ENCODE measurements at places on chromosomes 2 and 18.

GRCh38 chr18:21057112-21057511 lies 54.5 kb downstream of the ROCK1 start:
- DNase-seq = no peak

DNA sequence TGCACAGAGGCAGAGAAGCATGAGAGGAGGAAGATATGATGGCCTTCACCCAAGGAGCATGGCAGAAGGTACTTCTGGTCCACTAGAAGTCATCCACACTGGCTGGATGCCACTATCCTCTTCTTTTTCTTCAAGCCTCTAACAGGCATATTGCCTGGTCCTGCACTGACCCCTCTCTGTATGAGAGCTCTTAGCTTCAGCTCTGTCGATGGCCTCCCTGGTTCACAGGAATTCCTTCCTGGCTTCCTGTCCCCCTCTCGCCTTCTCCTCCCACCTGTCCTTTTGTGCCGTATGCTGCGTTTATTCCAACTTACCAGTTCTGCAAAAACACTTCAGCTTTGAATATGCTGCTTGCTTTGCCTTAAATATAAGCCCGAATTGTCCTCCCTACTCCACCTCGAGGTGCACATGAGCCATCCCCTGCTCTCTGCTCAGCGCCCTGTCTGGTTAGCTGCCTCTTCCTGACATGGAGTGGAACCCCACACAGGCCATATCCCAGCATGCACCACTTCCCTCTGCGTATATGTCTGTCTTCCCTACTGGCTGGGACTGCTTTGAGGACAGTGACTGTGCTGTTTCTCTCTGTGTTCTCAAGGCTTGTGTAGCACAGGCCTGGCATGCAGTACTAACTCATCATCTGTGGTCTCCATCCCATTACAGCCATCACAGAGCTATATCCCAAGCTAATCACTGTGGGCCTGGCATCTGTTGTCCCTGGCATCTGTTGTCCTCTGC lies 474.9 kb downstream of the EIPR1 start:
- no peak for DNase-seq

DNA sequence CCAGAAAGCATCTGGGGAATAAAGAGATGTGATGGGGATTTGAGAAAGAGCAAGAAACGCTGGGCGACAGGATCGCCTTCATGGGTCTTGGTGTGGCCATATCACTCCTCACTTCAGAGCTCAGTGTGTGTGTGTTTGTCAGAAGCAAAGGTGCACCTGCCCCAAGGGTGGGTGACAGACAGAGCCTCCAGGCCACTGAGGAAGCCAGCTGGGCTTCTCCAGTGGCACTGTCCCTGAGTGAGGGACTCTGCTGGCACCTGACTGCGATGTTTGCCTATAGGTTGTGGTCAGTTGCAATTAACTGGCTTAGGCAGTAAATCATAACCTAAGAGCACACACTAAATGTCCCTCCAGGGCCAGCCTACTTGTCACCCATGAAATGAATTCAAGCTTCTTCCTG lies 23.5 kb upstream of the GNAL start:
- no peak for DNase-seq

DNA sequence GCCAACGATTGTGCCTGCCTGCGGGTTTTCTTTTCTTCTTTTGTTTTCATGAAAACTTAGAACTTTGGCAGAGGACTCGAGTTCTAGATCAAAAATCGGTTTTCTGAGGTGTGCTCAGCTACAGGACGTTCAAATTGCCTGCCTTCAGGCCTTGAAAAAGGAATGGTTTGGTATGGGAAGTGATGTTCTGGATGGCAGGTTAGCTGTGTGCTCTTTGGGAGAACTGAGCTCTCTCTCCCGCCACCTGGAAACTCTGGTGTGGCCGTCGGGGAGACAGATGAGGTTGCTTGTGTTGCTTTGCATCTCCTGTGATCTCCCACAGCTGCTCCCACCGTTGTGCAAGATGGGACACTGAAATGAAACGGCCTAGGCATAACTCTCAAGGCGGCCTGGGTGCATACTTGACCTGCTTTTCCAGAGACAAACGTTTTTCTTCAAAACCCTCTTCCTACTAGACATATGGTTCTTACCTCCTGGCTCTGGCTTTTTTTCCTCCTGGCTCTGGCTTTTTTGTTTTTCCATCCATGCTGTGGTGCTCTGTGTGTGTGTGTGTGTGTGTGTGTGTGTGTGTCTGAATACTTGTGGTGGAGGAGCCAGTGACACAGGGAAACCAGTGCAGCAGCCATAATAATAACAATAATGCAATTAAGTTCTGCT lies 2.0 kb downstream of the FMNL2 start:
- DNase-seq = peak; percentile 3

- no peak for DNase-seq
Observed at GRCh38 chr2:102264952-102265351, 46.4 kb upstream of the IL1RL1 start.

DNA sequence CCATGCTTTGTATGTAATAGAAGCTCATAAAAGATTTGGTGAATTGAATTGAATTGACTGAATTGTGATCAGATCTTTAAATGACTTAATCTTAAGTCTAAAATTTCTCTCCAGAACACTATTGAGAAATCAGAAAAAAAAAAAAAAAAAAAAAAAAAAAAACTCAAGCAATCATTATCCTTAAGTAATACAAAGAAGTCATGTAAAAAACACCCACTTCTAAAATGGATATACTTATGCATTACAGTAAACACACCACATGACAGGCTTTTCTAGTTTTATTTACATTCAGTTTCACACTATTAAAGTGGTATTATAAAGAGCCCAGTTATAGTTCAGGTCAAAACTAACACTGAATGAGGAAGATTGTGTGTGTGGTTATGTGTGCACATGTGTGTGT lies 84.9 kb upstream of the GLS start:
- DNase-seq = no peak

DNA sequence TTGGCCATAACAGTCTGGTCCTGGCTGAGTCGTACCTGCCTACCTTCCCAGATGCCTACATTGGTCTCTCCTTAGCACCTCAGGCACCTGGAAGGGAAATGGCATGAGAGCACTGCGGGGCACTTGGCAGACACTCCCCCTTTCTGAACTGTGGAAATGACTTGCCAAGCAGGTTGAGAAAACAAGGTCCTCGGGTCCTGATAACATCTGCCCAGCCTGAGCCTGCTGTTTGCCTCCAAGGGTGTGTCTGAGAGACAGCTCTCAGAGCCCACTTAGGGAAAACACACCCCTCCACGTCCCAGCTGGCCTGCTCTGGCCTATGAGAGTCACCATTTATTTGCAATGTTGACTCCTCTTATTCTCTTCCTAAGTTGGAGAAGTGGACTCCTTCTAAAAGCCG lies 10.5 kb downstream of the FAM110C start:
- DNase-seq = no peak

GRCh38 chr18:13217971-13218367 lies 591 bp upstream of the LDLRAD4 start:
- no peak for DNase-seq

DNA sequence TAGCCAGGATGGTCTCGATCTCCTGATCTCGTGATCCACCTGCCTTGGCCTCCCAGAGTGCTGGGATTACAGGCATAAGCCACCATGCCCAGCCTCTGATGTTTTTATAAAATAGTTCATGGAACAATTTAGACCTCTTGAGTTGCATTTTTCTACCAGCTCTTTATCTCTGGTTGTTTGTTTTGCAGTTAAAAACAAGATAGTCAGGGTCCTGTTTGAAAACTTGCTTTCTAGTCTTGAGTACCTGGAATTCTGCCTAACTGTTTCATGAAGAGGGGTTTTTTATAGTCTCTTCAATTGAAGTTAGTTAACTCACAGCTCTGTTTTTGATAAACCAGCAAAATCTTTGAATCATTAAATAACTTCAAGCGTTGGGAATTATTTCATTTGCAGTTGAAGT lies 244.8 kb downstream of the PARD3B start:
- DNase-seq = no peak

DNA sequence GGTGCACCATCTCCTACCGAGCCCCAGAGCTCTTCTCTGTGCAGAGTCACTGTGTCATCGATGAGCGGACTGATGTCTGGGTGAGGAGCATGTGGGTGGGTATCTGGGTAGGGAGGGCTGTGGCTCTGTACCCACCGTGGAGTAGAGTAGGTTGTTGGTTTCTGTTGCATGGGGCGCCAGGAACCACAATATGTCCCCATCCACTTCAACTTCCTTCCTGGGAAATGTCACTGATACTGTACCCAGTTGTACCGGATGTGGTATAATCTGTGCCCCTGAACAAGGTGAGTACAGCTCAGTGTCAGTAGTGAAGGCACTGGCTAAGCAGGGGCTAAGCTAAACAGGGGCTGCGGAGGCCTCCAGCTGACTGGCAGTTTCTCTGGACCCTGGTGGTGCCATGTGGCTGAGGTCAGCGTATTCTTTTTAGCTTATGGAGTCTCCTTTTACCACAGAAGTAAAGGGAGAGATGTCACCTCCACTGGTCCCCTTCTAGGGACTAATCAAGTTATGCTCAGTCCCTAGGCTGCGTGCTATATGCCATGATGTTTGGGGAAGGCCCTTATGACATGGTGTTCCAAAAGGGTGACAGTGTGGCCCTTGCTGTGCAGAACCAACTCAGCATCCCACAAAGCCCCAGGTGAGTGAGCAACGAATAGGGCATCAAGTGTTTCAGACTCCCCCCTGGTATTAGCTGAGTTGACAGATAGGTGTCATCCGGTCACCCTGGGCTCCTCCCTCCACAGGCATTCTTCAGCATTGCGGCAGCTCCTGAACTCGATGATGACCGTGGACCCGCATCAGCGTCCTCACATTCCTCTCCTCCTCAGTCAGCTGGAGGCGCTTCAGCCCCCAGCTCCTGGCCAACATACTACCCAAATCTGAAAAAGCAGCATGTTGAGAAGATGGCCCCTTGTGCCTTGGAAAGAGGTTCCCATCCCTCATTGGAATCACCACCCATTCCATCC lies 2.7 kb downstream of the STK16 start:
- no peak for DNase-seq

GRCh38 chr2:102367331-102367971 lies 11.9 kb downstream of the IL18R1 start:
- DNase-seq = no peak

GRCh38 chr18:58393295-58393694 lies 235.6 kb downstream of the ALPK2 start:
- no peak for DNase-seq

DNA sequence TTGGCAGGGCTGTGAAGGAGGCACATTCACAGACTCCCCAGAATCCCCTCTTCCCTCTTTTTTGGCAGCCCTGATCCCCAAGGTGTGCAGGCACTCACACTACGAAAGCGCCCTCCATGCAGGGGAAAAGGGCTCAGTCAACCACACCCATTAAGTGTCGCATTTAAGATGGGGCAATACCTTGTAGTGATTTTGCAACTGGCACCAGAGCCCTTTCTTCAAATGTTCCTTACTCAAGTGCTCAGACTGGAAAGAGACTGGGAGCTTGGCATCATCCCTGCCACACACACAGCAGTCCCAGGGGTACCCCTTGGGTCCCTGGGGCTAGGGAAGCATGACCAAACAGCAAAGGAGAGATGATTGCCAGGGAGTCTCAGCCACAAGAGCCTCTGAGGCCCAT lies 190.1 kb downstream of the HAUS1 start:
- no peak for DNase-seq

DNA sequence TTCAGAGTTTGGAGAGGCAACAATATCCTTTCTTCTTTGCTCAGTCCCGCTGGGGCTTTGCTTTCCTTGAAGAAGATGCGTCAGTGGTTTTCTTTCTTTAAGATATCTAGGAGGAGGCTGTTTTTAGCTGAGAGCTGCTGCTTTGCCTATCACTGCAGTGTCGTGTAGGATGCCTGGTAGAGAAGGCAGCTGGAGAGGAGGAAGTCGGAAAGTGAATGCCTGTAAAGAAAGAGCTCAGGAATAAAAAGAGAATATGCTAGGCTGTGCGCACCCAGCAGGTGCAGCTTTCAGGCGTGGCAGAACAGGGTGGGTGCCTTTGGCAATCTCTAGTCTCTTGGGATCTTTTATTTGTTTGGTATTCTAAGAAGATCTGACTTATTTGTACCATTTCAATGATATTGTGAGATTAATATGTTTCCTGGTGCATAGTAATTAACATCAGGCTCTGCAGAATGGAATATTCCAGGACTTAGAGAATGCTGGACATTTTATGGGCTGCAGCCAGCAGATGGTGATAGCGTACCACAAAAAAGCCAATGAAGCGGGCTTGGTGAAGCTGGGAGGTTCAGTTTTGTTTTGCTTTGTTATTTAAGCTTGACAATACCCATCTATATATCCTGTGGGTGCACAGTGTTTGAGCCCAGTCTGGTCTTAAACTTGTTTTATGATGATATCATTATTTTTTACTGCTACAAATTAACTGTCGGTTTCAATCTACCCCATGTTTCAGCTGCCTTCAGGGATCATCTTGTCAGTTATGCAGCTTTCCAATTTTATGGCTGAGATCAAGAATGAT lies 34.9 kb downstream of the CAVIN2 start:
- peak; percentile 33 for DNase-seq

- no peak for DNase-seq
Observed at GRCh38 chr18:78689606-78690005, 290.0 kb upstream of the SALL3 start.

DNA sequence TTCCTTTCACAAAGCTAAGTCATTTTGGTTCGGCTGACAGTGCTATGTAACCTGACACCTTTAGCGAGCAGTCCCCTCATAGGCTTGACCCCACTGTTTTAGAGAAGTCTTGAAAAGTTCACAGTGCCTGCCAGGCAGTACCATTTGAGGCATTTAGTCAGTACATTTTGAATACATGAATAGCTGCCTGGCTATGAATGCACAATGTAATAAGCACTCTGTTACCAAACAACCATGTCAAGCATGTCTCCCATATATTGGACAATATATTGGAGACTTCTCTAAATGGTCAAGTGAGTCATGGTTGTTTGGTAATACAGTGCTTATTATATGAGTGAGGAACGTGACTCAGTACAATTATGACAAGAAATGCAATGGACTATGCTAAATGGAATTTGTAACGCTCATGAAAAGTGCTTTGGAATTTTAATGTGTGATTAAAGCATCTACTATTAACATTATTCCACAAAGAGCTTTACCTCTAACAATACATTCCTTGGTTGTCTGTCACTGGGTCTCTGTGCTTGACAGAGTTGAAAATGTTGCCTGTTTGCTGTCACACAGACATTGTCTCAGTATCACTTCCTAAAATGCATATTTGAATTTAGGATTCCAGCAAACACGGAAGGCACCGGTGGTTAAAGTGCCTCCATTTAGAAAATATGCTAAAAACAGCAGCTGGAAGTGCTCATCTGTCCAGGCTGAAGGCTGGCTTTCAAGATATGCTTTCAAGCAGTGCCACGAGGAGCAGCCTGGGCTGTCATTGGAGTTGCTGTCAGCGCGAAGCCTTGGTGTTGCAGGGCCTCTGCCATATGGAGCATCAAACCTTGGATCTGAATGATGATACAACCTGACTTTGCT lies 458.6 kb downstream of the FBXO15 start:
- DNase-seq = no peak

DNA sequence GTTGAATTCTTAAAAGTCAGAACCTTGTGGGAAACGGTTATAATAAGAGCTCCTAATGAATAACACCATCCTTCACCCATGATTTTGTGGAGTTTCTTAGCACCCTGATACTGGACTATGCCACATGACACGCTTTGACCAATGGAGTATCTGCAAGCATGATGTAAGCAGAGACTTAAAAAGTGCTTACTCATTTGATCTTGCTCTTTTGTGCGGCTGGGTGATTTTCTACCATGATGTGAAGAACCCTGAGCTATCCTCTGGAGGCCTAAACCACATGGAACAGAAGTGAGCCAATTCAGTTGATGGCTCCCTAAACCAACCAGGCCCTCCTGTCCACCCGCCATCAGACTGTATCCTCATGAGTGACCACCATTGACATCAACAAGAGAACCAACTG lies 70.9 kb downstream of the TCF4 start:
- no peak for DNase-seq

GRCh38 chr18:80105369-80106167 lies 3.5 kb upstream of the ADNP2 start:
- no peak for DNase-seq

GRCh38 chr2:186783254-186783653 lies 65.7 kb downstream of the ZSWIM2 start:
- no peak for DNase-seq

Data from caudate nucleus (tissue), 63 donors.